Stimulated activated CD4-positive, alpha-beta T cell treated with anti-CD3 and anti-CD28 coated beads, Interleukin-15, amount 100 ng/mL, for 1 hour (primary cell): ENCODE measurements at places on chromosomes 6 and 20.

DNA sequence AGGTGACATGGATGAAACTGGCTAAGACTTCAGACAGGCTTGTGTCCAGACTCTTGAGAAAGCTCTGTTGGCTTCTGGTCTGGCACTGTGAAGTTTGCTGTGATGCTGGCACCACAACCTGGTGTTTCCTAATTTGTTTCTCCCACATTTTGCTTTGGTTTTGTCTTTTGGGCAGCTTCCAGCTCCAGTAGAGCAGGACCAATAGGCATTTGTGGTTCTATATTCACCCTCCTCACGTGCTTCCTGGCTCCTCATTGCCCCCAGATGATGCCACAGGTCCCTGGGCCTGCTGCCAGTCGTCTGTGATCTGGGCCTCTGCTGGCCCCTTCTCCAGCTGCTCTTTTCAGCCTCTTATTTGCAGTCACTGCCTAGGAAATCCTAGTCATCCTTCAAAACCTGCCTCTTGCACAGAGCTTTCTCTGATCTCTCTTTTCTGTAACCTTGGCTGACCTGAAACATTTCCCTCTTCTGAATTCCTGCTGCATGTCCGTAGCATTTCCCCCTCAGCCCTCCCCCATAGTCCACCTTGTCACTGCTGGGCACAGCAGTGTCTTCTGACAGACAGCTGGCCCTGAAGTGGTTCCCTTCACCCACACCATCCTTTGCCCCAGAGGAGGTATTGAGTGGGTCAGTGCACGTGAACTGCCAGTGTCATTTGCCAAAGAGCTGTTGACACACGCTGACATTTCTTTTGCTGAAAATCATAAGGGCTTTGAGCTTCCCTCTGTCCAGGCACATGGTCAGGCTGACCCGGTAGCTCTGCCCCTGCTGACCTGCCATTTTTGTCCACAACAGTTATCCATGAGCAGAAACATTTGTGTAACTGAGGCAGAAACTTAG, 63.0 kb downstream of the PTPN1 start:
- no peak for DNase-seq

DNA sequence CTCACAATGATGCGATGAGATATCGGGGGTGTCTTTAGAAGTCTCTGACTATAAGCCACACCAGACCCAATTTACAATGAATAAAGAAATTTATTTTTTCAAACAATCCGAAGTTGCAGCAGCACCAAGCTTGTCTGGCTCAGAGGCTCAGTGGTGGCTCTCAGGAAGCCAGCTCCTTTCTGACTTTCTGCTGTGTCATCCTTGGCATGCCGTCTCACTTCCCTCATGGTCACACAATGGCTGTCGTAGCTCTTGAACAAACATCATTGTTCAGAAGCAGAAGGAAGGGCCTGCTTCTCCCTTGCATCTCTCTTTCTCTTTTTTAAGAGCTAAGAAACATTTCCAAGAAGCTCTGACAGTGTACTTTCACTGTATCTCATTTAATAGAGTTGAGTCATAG, 299.0 kb downstream of the DOK5 start:
- no peak for DNase-seq

DNA sequence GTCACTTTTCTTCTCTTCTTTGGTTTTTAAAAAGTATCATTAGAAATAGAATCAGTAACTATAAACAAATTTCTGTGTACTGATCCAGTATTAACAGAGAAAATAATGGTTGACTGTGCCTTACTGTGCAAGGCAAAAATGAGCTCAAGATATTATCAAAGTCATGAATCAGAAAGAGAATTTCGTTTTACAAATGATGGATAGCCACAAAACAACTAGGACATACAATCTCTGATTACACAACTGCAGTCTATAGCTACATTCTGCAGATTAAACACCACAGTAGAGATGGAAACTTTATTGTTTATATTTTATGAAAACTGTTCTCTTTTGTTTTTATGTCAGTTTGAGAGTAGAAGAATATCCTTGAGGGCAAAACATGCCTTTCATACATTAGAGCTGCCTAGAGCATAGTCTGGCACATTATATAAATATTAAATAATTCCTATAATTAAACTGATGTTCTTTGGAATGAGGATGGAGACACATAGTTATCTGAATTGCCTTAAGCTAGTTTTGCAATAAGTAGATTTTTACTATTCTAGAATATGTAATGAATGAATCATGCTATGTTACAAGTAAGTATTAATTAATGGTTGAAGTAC, 333.1 kb downstream of the LAMA2 start:
- DNase-seq, result no peak

DNA sequence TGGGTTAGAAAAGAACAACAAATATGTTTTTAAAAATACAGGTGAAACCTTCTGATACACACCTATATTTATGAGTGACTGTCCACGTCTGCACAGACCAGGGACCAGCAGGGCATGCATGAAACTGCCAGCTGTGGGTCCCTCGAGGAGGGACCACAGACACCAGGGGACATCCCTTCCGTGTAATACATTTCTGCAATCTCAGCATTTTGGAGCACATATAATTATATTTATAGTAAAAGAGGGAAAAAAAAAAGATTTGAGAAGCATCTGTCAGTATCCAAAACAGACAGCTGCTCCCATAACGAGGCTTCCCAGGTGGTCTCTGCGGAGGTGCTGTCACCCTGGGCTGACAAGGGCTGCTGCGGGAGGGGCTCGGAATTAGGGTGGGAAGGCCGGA, 40.2 kb downstream of the PMEPA1 start:
- DNase-seq, result no peak

DNA sequence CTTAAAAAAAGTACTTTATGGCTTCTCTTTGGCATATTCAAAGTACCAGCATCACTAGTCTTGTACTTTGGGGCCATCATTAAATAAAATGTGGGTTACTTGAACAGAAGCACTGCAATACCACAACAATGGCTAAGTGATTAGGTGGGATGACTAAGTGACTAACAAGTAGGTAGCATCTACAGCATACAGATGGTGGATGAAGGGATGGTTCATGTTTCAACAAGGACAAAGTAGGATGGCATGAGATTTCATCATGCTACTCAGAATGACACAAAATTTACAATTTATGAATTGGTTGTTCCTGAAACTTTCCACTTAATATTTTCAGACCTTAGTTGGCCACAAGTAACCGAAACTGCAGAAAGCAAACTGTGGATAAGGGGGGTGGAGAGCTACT, 7.7 kb downstream of the MPC1 start:
- no peak for DNase-seq

DNA sequence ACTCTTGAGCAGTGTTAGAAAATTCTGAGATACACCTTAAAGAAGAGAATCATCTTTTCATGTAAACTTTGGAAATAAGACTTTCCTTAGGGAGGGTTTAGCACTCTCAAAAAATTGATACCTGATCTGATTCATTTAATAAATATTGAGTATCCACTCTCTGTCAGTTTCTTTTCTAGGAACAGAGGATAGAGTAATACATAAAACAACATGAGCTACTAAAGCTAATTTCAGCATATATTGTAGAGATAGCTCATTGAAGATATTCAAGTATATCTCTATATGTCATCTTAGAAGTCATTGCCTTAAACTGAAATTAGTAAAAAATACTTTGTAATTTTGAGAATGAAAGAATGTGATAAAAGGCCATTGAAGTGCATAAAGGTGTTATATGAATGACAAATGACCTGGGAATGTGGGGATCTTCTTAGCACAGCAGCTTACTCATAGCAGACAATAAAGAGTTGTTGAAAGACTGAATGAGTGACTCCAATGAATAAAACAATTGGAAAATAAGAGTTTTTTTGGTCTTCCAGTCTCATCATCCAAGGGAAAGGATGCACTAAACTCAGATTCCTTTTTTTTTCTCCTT, 29.2 kb downstream of the RHAG start:
- DNase-seq, result no peak

DNA sequence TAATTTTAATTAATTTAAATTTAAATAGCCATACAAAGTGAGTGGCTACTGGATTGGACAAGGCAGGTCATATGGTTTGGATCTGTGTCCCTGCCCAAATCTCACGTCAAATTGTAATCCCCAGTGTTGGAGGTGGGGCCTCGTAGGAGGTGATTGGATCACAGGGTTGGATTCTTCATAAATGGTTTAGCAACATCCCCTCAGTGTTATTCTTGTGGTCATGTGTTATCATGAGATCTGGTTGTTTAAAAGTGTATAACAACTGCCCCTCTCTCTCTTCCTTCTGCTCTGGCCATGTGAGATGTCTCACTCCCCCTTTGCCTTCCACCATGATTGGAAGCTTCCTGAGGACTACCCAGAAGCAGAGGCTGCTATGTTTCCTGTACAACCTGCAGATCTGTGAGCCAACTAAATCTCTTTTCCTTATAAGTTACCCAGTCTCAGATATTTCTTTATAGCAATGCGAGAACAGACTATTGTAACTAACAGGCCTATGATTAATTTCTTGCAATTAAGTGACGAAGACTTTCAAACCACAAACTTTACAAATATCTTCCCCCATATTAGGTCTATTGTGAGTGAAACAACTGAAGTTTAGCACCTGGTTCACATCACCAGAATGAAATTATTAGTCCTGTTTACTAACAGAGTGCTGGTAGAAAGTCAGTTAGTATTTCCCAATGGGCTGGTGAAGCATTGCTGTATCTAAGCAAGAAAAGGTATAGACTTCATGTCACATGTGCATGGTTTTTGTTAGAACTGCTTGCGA, 60.0 kb upstream of the TNFAIP3 start:
- DNase-seq, result no peak

- no peak for DNase-seq
Measured at GRCh38 chr6:159380114-159380513, 210.9 kb downstream of the FNDC1 start.

DNA sequence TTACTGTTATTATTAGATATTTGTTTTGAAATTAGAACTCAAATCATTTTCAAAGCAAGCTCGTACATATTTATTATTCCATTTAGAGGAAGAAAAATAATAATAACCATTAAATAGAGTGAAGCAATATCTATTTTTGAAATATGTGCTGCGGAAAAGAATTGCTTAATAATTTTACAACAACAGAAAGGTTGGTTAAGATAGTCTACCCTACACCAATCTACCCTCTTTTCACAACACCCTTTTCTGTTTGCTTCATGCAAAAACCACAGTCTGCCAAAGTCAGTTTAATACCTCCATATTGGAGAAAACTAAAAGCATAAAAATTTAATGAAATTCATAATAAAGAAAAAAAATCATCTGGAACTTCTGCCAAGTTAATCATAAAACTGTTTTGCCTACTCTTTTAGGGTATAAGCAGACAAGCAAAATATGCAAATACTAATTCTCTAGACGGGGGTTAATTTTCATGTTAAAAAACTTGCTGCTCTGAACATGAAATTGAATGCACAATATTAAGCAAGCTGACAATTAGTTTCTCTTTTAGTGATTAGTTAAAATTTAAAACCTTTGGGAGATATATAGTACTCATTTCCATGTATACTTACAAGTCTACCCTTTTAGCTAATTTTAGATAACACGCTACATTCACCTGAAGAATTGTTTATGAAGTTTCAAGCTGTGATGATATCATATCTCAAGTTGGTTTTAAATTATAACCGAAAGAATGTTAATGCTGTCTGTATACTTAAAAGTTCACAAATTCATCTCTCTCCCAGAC, 100.2 kb downstream of the AHI1 start:
- DNase-seq, result no peak

DNA sequence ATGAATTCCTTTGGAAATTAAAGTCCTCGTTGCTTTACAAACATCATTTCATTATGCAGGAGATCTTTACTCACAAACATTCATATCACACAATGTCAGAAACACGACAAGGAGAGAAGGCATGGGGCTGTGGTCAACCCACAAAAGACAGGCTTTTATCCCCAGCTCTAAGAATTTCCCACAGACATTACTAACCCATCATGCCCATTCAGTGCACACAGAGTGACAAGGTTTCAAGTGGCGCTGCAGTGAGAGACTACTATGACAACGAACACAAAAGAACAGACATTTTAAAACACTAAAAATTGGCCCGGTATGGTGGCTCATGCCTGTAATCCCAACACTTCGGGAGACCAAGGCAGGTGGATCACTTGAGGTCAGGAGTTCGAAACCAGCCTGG, 579.8 kb upstream of the AGPAT4 start:
- no peak for DNase-seq

- no peak for DNase-seq
Measured at GRCh38 chr20:55166063-55166462, 690.7 kb downstream of the DOK5 start.

DNA sequence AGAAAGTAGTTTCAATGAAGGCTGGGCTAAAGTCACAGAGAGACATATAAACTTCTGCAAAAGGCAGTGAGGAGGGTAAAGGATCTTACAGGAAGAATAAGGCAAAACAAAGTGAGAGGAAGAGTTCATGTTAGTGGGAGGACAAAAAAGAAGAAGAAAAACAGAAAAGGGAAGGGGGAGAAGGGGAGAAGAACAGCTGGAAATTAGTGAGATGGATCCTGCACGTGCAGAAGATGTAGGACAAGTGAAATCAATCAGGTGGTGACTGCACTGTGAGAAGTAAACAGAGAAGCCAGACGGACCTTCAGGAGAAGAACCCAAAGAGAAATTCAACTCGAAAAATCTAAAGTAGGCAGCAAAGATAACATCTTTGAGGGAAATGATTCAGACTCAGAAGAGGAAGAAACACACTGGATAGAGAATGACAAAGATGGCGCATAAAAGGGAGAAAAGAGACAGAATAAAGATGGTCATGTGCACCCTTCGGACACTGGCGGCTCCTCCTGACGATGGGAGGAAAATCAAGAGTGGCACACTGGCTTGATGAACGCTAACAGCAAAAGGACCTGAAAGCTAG, 105.9 kb downstream of the MYB start:
- DNase-seq, result no peak

DNA sequence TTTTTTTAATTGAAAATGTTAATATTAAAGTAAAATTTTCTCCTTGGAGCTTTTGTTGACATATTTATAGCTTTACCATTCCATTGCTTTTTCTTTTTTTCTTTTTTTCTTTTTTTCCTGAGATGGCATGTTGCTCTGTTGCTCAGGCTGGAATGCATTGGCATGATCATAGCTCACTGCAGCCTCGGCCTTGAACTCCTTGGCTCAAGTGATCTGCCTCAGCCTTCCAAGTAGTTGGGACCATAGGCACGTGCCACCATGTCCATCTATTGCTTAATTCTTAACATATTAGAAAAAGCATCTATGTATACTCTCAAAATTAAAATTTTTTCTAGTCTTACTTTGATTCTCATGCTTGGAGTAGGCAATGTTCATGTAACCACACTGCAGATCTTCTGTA, 43.0 kb downstream of the RALGAPB start:
- DNase-seq, result no peak

- DNase-seq, result no peak
Measured at GRCh38 chr20:14800707-14801425, 463.5 kb upstream of the FLRT3 start.

DNA sequence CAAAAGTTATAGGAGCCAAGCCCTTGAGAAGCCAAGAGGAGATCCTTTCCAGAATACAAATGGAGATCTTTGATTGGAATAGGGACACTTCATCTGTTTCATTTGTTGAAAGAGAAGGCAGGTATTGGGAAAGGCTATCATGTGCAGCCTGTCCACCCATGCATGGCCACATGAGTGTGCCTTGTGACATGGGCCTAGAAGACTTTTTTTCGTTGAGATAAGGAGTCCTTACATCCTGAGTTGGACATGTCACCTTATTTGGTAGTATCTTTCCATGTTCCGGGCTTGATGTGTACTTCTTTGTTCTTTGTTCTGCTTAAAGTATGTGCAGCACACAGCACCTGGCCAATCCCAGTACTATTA, 42.1 kb upstream of the SYNCRIP start:
- no peak for DNase-seq
